ENCODE measurements at places on chromosomes 7 and 10.

- no peak for DNase-seq
Measured at GRCh38 chr10:1102831-1103230, 46.6 kb downstream of the WDR37 start.

DNA sequence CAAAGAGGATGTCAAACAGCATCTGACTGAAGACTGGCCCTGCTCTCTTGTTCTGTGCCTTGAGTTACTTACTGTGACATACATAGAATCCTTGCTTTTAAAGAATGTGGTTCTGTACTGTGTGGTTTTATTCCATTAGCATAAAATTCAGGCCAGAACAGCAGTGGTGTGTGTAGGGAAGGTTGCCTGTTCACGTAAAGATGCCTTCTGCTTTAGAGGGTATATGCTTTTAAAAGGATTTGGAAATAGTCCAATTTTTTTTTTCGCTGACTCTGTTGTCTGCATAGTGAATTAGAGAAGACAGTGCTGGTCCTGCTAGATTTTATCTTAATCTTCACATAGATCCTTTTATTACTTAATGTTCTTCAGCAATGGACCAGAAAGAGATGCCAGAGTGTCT is 470.8 kb upstream of the SEMA3A start:
- DNase-seq, result no peak

GRCh38 chr10:61438141-61438988 is 14.8 kb downstream of the TMEM26 start:
- DNase-seq, result no peak

- no peak for DNase-seq
Measured at GRCh38 chr7:96026611-96027010, 254.3 kb downstream of the DYNC1I1 start.

DNA sequence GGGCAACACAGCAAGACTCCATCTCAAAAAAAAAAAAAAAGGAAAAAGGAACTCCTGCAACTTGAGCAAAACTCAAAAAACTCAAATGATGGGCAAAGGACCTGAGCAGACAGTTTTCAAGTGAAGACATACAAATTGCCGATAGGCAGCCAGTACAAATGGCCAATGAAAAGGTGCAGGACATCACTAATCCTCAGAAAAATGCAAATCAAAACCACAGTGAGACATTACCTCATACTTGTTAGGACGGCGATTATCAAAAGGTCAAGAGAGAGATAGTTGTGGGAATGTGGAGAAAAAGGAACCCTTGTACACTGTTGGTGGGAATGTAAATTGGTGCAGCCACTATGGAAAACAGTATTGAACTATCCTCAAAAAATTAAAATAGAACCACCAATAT is 16.8 kb downstream of the SVOPL start:
- no peak for DNase-seq

DNA sequence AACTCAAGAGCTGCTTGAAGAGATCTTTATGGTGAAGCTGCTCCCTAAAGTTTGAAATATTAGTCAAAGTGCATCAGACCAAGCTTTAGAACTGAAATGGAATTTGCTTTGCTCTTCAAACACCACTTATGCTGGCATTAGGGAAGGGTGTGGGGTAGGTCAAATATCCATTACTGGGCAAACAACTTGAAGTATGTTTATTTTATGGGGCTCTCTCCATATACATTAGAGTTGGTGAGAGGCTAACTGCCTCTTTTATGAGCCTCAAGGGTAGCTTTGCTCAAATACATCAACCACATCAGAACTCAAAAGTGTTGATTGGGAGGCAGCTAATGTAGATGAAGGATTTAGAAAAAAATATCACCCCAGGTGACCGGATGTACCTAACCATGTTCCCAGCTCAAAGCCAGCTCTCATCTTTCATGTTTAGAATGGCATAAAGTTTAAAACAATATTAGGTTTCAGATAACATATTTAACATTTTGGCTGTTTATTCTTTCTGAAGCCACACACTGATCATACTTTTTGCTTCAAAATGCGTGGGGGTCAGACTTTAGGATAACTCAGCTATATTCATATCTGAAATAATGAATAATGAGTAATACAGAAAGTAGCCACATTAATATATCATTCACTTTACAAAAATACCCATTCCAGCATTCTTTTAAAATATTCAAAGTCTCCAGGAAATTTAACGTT is 318.6 kb downstream of the PTEN start:
- DNase-seq, result no peak

DNA sequence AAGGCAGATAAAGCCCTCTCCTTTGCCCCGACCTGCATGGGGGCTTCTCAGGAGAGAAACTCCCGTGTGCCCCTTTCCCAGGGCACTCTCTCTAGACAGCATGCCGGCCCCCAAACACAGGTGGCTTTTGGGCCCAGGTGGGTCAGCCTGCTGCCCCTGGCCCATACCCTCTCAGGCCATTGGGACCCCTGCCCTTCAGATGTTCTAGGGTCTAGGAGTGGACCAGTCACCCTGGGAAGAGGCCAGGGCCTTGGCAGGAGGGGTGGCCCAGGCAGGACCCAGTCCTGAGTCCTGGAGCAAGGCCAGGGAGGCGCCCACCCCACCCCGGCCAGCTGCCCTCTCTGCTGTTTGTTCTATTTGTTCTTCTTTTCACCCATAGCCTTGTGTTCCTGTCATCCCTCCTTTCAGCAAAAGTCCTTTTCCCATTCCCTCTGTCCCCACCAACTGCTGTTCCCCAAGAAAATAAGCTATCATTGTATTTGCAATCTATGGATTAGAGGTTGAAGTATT is 9.3 kb upstream of the SEC24C start:
- DNase-seq, result no peak

DNA sequence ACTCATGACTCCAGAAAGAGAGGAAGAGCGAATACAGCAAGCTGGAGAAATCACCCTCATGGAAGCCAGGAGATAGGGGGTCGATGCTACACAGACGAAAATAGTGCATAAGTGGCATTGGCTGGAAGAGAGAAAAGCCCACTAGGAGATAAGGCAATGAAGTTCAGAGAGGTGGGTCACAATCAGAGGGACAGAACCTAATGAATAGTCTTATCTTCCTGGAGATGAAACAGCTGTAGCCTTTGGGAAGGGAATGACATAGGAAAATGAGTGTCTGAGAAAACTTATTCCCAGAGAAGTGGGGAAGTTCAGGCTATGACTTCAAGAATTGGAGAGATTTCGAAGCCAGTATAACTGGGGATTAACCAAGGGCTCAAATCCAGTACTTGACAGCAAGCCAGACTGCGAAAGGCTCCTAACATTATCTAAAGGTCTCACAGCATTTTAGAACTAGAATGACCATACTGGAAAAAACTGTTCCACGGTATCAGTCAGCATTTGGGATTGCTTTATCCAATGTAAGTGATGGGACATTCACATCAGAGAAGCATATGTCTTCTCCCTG is 211.1 kb downstream of the ZNF365 start:
- DNase-seq, result no peak

GRCh38 chr7:134553976-134554375 is 5.1 kb downstream of the AKR1B15 start:
- DNase-seq, result no peak

DNA sequence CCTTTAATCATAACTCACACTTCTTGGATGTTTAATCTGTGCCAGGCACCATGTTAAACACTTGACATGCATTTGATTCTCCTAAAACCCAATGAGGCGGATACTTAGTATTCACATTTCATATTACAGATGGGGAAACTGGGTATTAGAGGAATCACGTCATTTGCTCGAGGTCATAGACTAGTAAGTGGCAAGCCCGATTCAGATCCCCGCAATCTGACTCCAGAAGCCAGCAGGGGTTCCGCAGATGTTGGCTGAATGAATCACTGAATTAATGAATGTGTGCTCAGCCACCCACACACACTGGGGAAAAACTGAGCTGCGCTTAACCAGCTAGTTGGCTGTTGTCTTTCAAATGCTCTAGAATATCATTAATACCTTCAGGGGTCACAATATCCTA is 22.5 kb upstream of the ENO4 start:
- DNase-seq, result no peak

Measured in left hindlimb (tissue), 1 donor.